A549 treated with AZD2906 at 1 μM for 4 hours (cell line): ENCODE measurements at places on chromosomes 2 and 18. TPM values are rescaled to one million over a fixed set of nuclear protein-coding genes. Genes with fewer than 3 reads are reported as not detected.

Gene SLC16A14
- 0.64 to 1.1 TPM (median 0.83 TPM) in 5 replicates for total RNA-seq

Gene TBR1
- total RNA-seq, result 0.01 to 0.20 TPM (median 0.06 TPM) in 4 of 5 replicates, not detected in the other

Gene CHRNG
- total RNA-seq, result not detected in 5 replicates

Gene ST8SIA3
- not detected in 5 replicates for total RNA-seq

Gene ERBB4
- 0.01 TPM in 1 of 5 replicates, not detected in the others for total RNA-seq

Gene ALLC
- total RNA-seq, result 0.08 TPM in 1 of 5 replicates, not detected in the others

Gene AGXT
- total RNA-seq, result not detected in 5 replicates

Gene DNAJC27
- 1.8 to 2.6 TPM (median 2.1 TPM) in 5 replicates for total RNA-seq

Gene CYP1B1
- total RNA-seq, result 3.6 to 4.6 TPM (median 4.5 TPM) in 5 replicates
